ENCODE measurements at places on chromosomes 7 and 10.
A peak's percentile ranks its signal among the peaks of the same experiment; 100 is the strongest.

DNA sequence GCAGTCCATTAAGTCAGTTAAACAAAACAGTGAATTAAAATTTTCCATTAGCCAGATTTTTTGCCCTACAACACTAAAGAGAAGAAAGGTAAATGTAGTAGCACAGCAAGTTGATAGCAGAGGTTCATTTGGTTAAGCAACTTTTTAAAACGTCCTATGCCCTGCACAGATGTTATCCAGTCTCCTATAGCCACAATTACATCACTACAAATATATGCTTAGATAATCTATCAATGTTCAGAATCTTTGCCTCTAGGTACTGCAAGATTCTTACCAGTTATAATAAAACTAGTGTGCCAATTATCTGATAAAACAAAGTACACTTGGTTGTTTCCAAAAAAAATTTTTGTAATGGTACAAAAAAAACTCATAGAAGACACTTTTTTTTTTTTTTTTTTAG lies 175.5 kb upstream of the MYO3A start:
- no peak for DNase-seq

GRCh38 chr7:21495731-21496130 lies 47.1 kb upstream of the DNAH11 start:
- no peak for DNase-seq

- DNase-seq, result no peak
Observed at GRCh38 chr7:46357290-46357689, 436.2 kb upstream of the IGFBP3 start.

DNA sequence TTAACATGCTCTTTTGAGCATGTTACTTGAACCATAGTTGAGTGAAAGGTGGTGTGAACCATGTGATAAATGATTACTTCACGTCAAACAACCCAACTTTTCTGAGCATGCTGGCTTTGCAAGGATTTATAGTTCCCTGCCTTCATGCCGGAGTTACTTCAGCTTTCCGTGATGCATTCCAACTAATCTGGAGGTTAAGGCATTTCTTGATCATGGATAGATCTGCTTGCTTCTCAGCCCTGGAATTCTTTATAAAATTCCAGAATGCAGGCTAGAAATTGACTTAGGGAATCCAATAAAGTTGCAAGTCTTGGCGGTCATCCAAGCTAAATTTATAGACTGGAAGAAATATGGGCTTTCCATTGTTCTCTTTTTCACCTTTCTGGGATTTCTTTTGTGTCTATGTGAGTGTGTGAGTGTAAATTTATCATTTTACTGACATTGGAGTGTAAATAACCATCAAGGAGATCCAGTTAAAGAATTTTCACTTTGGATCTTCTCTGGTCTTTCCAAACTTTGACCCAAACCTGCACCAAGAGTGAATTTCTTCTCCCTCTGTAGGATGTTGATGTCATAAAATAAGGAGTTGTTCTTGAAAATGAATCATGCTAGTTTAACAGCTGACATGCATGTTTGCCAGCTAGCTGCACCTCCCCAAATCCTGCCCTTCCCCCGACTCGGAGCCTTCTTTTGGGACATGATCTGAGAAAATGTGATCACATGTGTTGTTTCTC lies 289.0 kb downstream of the TWIST1 start:
- no peak for DNase-seq

DNA sequence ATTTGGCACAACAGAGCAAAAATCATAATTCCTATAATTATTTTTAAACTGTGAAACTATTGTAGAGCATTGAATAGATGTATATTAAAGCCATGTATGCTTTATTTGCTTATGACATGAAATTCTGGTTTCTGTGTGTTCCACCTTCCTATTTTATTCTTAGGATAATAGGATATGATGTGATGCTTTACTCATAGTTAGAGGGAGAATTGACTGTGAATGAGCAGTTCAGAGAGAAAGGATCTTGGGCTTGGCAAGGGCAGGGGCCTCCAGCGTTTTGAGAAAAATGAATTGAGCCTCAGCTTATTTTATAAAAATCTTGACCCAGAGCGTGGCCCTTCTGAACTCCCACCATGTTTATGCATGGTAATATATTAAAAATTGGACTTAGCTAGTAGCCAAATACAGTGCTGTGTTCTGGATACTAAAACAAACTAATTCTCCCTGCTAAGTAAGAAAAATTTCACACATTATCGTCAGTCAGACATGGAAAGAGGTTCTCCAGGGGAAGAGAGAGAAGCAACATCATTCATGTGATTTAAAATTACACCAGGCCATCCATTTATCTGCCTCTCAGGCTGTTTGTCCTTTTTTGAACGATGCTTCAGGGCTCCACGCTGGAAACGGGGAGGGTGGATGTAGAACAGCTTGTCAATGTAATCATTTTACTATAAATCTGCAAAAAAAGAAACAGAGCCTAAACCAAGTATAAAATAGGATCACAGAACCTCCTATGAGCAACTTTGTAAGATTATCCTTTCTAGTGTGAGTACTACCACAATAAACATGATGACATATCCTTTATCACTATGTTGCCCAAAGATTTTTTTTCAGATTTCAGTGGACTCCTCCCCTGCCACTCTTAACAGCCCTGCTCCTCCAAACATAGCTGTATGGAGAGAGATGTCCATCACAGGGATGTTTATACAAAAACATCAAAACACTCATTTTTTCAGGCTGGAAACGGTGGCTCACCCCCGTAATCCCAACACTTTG lies 258.1 kb upstream of the C7orf33 start:
- DNase-seq, result no peak

DNA sequence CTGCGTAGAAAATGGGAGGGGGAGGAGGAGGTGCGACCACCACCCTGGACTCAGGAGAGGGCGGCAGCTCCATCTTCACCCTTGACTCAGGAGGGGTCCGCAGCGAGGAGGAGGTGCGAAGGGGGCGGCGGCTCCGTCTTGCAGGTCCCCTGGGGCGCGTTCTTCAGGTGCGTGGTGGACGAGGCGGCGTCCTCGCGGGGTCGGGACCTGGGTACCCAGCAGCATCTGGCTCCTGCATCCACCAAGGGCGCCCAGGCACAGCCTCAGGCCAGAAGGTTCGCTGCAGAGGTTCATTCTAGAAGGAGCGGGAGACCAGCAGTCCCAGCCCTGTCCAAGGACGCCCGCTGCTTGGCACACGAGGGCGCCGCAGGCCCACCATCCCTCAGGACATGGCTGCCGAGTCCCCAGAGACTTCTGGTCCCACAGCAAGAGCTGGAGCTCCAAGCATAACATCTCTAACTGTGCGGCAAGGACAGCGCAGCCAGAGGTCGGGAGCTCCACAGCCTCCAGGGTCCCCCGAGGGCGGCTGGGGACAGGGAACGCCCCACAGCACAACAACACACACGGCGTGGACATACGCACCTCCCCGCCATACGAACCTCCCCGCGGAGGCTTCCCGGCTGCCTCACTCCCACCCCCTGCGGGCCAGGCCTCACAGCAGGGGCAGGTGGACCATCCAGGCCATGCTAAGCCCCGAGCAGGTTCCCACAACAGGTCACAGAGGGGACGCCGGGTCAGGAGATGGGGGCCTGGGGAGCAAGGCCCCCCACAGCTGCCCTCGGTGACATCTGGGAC lies 16.8 kb upstream of the DPYSL4 start:
- no peak for DNase-seq

GRCh38 chr7:88306590-88307048 lies at the start of gene STEAP4:
Gene STEAP4 (minus strand): TSS chr7:88306894. CDS start chr7:88284269, 22,625 bp downstream.
- peak; percentile 34 for DNase-seq

DNA sequence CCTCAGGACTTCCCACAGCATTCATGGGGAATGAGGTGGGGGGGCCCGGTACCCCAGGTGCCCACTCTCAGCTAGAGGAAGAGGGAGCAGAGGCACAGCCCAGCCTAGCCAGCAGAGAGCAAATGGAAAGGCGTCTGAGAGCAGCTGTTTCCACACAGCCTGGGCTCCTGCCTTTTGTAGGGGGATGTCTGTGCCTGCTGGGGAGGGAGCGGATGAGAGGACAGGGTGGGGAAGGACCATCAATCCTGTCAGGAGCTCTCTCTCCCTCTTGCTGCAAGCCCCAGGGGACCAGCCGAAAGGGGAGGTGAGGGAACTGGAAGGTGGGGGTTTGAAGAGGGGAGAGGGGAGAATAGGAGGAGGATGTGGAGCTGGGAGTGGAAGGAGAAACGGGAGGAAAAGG lies at the start of gene PKD2L1:
PKD2L1 (minus strand) TSS at position 150 of the 400 bp plus-strand sequence; CDS start at position 25, 125 bp downstream.
- no peak for DNase-seq

GRCh38 chr10:1738950-1739349 lies 1.6 kb upstream of the ADARB2 start:
- DNase-seq, result no peak

DNA sequence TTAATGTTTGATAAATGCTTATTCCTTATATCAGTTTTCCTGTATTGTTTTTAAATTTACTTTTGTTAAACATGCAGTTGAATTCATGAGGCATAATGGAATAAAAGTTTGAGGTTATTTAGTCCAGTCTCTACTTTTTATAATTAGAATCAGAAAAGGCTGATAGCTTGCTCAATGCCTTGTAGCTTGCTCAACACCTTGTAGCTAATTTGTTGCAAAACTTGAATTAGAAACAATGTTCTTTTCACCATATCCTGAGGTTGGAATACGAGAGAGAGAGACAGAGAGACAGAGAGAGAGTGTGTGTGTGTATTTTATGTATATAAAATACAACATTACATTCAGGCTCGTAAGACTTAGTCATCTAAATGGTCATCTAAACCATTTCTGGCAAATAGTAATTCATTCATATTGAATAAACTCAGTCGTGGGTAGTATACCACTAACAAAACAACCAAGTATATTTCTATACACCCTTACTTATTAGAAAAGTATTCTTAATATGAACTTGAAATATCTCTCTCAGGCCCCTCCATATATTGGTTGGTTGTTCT lies 243.5 kb downstream of the ADK start:
- no peak for DNase-seq

GRCh38 chr7:80039251-80039884 lies 95.3 kb upstream of the GNAI1 start:
- DNase-seq, result no peak

DNA sequence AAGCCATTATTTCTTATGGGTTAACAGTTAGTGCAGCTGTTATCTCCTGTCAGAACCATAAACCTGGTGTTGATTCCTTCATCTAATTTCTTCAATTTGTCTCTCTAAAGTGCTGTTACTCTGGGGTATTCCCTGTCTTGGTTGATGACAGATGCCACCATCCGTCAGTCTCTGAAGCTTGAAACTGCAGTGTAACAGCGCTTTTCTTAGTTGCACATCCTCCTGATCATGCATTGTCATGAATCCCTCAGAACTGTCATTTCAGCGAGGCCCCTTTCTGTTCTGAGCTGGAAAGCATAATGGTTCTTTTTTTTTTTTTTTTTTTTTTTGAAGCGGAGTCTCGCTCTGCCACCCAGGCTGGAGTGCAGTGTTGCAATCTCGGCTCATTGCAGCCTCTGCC lies 193.9 kb downstream of the SDK1 start:
- DNase-seq, result no peak

DNA sequence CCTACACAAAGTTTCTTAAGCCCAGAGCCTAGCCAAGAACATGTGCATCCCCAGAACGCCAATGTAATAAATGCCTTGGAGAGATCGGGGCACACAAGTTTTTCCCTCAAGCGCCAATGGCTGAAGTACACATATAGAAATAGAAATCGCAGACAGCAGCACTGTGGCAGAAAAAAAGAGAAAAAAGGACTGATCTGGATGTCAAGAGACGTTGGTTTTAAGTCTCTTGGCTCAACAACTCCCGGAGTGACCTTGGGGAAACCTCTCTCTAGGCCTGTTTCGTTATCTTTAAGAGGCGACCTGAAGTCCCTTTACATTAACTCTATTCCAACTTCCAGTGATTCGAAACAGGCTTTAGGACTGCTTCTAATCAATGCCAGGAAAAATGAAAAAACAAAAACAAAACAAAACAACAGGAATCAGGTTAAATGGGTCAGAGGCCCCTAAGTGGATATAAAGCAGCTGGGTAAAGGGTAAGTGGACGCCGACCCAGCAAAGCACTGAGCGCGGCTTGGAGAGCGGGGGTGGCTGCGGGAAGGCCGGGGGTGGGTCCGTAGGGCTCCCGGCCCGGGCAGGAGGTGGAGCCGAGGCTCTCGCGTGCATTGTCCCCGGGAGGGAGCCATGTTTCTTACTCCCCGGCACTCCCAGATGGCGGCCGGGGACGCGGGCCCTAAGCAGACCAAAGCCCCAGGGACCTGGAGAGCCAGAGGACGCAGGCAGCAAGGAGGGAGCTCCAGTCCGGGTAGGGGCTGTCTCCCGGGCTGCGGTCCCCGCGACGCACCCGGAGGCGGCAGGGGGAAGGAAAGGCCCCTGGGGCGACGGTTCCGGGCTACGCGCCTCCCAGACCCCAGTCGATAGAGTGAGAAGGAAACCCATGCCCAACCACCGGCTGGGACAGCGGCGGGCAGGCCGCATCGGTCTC lies 757 bp downstream of the EIF3A start:
- peak; percentile 44 for DNase-seq

DNA sequence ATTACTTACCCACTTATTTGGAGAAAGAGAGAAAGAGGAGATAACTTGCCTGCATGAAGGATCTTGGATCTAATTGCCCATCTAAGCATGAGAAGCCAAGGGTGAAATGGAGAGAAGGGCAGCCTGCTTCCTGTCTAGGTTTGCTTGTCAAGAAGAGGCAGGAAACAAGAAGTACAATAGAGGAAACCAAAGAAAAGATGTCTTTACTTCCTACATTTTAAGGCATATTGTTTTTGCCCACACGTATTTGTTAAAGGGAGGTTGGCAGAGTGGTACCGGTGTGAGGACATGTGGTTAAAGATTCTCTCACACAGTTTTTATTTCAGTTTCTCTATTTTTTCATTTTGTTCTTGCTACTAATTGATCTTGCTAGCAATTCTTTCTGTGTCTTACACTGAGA lies 6.0 kb upstream of the TAS2R38 start:
- DNase-seq, result no peak

DNA sequence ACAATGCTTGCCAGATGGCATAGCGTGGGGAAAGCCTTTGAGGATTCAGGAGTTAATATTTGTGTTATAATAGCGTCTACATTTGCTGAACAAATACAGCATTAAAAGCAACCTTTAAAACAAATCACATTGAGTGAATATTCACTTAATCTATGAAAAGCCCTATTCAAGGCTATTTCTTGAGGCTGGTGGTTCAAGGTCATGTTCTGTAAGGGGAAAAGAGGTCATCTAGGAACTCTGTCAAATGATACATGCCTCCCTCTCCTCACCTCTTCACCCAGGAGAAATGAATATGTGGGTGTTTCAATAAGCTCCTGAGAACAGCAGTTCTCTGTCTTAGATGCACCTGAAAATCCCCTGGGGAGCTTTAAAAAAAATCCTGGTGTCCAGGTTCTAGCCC lies 303.0 kb downstream of the ELMO1 start:
- no peak for DNase-seq

GRCh38 chr10:123187781-123188180 lies 33.6 kb downstream of the BUB3 start:
- DNase-seq, result no peak

- no peak for DNase-seq
Observed at GRCh38 chr7:155007947-155008346, 5.0 kb upstream of the PAXIP1 start.

DNA sequence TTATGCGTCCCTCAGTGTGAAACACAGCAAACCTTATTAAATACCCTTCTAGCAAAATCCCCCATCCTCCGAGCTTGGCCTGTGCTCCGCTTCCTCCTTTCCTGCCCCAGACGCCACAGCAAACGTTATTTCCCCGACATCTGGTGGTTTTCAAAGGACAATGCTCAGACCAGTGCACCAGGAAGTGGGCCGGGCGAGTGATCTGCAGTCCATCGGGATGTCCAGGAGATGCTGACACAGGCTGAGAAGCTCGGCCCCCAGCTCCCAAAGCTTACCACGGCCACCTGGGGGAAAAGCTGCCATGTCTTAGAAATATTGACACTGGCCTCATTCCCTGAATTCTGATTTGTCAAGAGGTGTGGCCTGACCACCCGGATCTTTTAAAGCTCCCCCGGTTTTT lies 129.5 kb downstream of the PTPRN2 start:
- no peak for DNase-seq
